ENCODE measurements at places on chromosomes 5 and 9. TPM values are rescaled to one million over a fixed set of nuclear protein-coding genes. Genes with fewer than 3 reads are reported as not detected.

The TGFBR1 gene
- 148 TPM for total RNA-seq

The IL5 gene
- not detected for total RNA-seq

The FRMPD1 gene
- not detected for total RNA-seq

The ENHO gene
- not detected for total RNA-seq

The COL5A1 gene
- total RNA-seq: 1,218 TPM

The ANKRD34B gene
- not detected for total RNA-seq

The SPATA31C1 gene
- total RNA-seq: not detected

The GLRA1 gene
- not detected for total RNA-seq

The DMRT2 gene
- 0.39 TPM for total RNA-seq

The PDE6A gene
- 0.11 TPM for total RNA-seq

The FSD1L gene
- total RNA-seq: 3.6 TPM

The PPIC gene
- total RNA-seq: 44.5 TPM

The FBXO10 gene
- total RNA-seq: 8.6 TPM

The ACTBL2 gene
- 2.7 TPM for total RNA-seq

The C9orf152 gene
- not detected for total RNA-seq

The TNC gene
- 18.1 TPM for total RNA-seq

The OLFML2A gene
- 14.9 TPM for total RNA-seq

The GPR21 gene
- 3.5 TPM for total RNA-seq

The SCGB3A1 gene
- not detected for total RNA-seq

The LRRC26 gene
- not detected for total RNA-seq

The CDX1 gene
- total RNA-seq: not detected

The SLC4A9 gene
- total RNA-seq: not detected

The THBS4 gene
- 0.79 TPM for total RNA-seq

The MAP1B gene
- 186 TPM for total RNA-seq

The LCN9 gene
- not detected for total RNA-seq

The SLC25A48 gene
- not detected for total RNA-seq

The LHX3 gene
- total RNA-seq: not detected

The INSL4 gene
- total RNA-seq: not detected

The ENDOG gene
- 9.4 TPM for total RNA-seq

The PRDM9 gene
- total RNA-seq: not detected

The FSTL4 gene
- not detected for total RNA-seq

The AQP7 gene
- not detected for total RNA-seq

The TAF1L gene
- not detected for total RNA-seq

The TSLP gene
- not detected for total RNA-seq

The BTNL8 gene
- total RNA-seq: not detected

The TSSK1B gene
- total RNA-seq: 0.79 TPM

The DBH gene
- not detected for total RNA-seq

The MCC gene
- 6.0 TPM for total RNA-seq

The PCDHA13 gene
- 0.11 TPM for total RNA-seq

The STC2 gene
- 19.4 TPM for total RNA-seq

The PCDHB8 gene
- not detected for total RNA-seq

The PLK2 gene
- 615 TPM for total RNA-seq

The AK3 gene
- 29.8 TPM for total RNA-seq

The CTSV gene
- 10.2 TPM for total RNA-seq

The WDR36 gene
- 19.6 TPM for total RNA-seq

The FGFR4 gene
- total RNA-seq: 6.4 TPM

The ARL14EPL gene
- total RNA-seq: not detected

The HCN1 gene
- total RNA-seq: not detected

The SLIT3 gene
- total RNA-seq: 3.9 TPM

The FOXB2 gene
- total RNA-seq: not detected

The STPG3 gene
- total RNA-seq: not detected

The CD180 gene
- total RNA-seq: not detected

The PRRX2 gene
- not detected for total RNA-seq

The ZBED3 gene
- under 0.01 TPM for total RNA-seq

The ZNF608 gene
- 24.7 TPM for total RNA-seq

The CTXN3 gene
- total RNA-seq: not detected

The CA9 gene
- total RNA-seq: not detected

The FOXD4L6 gene
- 0.39 TPM for total RNA-seq

The FAM78A gene
- total RNA-seq: not detected
